ENCODE measurements at places on chromosomes 7 and 10.

DNA sequence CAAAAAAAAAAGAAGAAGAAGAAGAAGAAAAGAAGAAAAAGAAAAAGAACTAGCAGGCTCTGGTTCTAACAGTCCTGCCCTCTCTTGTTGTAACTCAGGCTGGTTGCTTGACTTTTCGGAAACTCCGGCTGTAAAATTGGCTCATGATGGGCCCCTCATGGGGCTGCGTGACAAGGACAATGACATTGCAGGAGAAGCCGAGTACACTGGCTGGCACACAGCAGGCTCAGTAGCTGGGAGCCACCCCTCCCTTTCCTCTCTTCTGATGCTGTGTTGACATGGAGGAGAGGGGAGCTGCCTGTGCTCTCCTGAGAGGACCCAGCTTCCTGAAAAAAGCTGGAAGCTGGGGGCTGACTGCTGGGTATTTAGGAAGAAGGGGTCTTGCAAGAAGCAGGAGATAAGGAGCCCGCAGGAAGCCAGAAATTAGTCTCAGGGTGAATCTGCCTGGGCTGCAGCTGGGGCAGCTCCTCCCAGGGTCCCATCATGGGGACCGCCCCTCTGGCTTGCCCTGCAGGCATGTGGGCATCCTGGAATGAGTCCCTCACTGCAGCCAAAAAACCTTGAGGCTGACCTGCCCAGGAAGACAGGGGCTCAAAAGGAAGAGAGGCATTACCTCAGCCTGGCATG, 14.6 kb upstream of the GPR26 start:
- DNase-seq = no peak

- no peak for DNase-seq
Observed at GRCh38 chr7:33539659-33540400, 365.5 kb upstream of the BMPER start.

GRCh38 chr10:68462536-68462935, 9.2 kb downstream of the DNA2 start:
- peak; percentile 22 for DNase-seq

DNA sequence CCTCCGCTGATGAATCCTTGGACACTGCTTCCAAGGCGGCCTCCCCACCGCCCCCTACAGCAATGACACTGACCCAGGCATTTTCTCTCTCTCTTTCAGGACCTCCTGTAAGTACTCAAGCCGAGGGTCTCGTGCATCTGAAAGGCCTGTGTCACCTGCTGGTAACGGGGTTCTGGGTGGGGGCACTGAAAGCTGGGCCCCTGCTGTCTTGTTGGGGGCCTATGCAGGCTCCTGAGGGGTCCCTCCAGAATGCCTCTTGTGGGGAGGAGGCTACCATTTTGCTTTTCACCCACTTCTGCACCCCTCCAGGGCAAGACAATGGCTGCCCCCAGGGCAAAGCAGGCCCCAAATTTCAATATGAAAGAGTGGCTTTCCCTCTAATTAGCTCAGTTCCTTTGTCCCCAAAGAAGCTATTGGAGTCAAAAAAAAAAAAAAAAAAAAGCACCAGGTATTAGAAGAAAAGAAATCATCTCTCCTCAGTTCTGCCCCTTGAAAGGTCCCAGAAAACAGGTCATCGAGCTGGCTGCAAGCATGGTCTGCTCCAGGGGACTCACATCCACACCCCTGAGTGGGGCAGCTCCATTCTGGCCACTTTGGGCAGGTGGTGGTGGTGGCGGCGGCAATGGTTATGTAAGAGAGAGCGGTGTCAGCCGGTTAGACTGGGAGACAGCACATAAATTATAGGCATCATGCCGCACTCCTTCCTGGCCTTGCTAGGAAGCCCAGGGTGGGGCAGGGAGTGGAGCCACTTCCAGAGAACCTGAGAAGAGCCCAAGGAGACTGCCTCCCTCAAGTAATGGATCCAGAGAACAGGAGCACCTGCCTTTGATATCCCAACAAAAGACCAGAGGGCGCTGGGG, 66.2 kb downstream of the COL13A1 start:
- no peak for DNase-seq

DNA sequence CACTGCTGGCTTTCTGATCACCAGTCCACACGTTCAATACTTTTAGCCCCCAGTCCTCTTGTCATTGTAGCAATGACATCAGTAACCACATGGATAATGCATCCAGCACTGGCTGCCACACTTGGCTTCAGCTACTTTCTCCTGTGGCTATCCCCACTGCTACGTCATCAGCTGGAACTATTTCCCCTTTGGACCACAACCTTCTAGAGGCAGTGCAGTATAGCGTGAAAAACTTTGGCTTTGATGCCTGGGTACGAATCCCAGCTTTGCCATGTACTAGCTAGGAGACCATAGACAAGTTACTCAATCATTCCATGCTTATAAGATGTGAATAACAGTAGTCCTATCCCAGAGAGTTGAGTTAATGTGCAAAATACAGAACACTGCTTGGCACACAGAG, 63.2 kb downstream of the CCDC3 start:
- DNase-seq = no peak

GRCh38 chr10:4008676-4009382, 223.8 kb upstream of the KLF6 start:
- no peak for DNase-seq

DNA sequence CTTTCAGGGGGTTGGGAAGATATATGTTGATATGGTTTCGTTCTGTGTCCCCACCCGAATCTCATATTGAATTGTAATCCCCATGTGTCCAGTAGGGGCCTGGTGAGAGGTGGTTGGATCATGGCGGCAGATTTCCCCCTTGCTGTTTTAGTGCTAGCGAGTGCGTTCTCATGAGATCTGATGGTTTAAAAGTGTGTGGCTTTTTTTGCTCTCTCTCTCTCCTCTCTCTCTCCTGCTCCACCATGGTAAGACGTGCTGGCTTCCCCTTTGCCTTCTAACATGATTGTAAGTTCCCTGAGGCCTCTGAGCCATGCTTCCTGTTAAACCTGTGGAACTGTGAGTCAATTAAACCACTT, 68.4 kb upstream of the PDZD8 start:
- DNase-seq = no peak

GRCh38 chr10:23293145-23293724, 51.4 kb downstream of the C10orf67 start:
- DNase-seq = peak; percentile 25

DNA sequence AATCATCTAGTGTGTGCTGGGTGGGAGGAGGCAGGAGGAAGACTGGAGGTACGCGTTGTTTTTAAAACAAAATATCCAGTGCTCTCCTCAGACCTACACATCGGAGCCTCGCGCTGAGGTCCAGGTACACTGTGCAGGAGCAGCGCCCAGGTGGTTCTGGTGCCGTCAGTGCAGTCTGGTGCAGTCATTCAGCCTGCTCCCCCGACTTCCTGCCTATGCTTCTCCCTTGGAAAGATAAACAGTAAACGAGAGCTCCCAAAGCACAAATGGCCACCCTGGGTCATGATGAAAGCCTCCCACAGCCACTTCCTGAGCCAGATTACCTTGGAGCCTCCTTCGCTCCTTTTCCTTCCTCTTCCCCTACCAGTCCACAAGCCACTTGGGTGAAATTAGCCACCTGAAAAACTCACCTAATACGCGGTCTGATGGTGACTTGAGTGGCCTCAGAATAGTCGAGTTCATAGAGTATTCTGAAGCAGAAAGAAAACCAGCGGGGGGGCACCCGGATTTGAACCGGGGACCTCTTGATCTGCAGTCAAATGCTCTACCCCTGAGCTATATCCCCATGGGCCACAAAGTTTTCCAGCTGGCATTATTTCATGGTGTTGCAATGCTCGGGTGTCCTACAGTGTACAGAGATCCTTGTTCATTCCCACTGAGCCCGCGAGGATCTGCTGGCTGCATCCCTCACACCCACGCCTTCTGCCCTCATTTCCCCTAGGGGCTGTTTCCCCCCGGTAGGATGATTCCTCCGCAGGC, 82.5 kb downstream of the ZNF467 start:
- no peak for DNase-seq

DNA sequence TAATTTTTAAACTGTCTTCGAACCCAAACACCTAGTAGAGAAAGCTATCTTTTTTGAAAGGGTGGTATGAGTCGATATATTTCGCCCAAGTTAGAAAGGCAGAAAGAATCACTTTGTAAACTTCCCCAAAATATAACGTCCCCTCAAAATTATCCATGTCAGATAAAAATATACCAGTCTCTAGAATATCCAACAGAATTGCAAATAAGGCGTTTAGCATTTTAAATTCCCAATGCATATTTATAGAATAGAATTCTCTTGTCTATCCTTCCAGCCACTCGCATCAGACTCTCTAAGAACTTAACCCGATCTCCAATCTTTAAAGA, 2.1 kb downstream of the CTBP2 start:
- no peak for DNase-seq

DNA sequence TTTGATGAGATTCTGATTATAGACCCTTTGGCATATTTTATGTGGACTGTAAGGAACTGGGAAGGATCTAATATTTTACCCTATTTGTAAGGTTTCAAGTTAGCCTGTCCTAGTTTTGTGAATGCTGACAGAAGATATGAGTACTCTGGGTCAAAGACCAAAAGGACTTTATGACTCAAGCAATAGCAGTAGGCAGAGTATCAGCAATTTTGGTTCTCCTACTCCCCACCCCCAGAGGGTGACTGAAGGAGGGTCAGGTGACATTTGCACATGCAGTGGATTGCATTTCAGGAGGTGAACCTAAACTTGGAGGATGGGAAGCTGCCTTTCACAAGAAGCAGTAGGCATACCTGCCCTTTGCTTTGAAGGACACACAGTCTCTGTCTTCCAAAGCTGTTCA, 84.0 kb upstream of the KLF6 start:
- DNase-seq = no peak

DNA sequence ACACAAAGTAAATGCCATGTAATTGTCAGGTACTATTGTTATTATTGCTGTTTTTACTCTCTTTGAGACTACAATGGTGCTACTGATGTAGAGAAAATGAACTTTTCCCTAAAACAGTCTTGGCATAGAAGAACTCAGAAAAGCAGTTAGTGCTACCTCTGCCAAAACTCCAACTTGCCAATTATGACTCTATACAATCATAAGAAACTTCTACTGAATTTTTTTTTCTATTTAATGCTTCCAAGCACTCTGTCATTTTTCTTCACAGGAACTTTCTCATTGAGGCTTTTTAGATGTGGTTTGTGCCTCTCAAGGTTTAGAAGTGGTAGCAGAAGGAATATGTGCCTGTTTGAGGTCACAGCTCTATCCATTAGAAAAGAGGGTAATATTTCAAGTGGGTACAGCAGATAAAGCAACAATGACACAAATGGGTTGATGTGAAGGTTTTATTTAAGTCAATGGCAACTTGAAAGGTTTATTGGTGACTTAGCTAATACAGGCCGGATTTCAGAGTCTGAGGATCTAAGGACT, 64.0 kb upstream of the FERD3L start:
- DNase-seq = no peak

GRCh38 chr7:39621784-39622411, 1.5 kb upstream of the RALA start:
- peak; percentile 31 for DNase-seq

DNA sequence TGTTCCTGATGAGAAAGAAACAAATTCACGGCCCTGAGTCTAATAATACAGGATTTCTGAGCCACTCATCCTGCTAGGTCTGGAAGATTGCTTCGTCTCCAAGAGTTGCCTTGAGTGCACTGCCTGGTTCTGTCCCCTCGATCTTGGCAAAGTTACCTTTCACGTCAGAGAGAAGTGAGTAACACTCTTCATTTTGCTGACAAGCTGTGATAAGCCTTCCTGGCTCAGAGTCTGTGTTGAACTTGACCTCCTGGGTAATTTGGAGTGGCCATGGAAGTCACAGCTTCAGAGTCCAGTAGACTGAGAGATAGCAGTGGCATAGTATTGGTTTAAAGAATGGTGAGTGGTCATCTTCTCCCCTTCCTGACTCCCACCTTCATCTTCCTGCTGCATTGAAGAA, 64.7 kb upstream of the LRGUK start:
- no peak for DNase-seq

GRCh38 chr7:135771961-135772638, 23.5 kb upstream of the FAM180A start:
- no peak for DNase-seq

DNA sequence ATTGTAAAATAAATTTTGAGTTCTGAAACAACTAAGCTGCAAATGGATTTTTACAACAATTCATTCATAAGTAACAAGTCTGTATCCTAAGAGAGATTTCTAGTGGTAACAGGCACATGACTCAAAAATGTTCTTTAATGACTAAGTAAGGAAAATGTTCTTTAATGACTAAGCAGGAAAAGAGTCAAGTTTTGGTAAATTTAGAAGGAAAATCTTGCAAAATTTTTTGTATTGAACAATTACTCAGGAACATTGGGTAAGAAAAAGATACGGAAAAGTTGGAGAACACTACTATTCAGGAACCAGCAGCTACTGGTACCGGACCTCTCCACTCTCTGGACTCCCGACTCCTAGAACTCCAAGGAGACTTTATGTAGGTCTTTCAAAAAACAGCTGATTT, 33.5 kb downstream of the HYCC1 start:
- no peak for DNase-seq

- DNase-seq = no peak
Observed at GRCh38 chr10:101330631-101331225, 23.2 kb upstream of the BTRC start.

DNA sequence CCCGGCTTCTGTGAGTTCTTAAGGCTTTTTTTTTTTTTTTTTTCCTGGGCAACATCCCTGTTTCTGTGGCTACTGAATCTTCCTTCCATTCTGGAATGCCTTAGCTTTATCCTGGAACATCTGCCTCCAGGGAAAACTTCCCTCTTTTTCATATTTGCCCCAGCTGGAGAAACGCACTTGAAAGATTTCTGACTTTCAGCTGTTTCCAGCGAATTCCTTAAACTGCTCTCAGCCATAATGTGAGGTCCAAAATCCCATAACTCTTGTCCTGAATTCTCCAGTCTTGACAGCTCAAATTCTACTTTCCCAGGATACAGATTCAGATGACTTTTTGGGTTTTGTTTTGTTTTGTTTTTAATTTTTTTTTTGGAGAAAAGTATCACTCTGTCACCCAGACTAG, 263.6 kb upstream of the AUTS2 start:
- DNase-seq = no peak

DNA sequence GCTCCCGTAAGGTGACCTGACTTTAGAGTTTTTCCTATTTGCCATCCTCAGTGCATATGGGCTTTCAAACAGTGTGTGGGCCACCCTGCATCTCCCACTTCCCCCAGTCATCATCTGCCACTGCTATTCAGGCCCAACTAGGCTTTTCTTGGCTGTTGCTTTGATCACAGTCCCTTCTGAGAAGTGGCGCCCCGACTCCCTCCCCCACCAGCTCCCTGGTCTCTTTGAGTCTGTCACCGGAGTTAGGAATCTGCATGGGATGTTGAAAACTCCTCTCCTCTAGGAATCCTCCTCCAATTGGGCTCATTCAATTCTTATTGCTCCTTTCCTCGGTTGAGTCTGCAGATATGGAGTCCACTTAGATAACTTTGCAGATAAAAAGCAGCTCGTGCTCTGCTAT, 32.1 kb downstream of the HIF1AN start:
- no peak for DNase-seq

DNA sequence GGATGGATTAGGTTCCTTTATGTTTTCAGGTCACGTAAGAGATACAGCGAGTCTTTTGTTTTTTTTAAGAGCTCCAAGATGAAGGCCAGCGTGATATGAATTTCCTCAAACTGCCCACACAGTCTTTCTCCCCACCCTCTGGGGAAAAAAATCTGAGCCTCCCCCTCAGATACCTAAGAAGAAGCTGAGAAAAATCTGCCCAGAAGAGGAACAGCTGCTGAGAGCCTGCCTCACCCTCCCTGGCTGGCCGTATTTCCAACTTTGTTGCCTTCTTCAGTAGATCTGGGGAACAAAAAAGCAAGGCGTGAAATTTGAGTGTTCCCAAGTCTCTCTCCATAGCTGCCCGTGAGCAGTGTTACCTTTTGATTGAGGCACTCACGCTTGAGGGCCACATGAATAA, 208.1 kb downstream of the KIAA1217 start:
- no peak for DNase-seq

- no peak for DNase-seq
Observed at GRCh38 chr7:114930107-114930661, 8.3 kb downstream of the MDFIC start.
